ENCODE measurements at places on chromosomes 5 and 9.

DNA sequence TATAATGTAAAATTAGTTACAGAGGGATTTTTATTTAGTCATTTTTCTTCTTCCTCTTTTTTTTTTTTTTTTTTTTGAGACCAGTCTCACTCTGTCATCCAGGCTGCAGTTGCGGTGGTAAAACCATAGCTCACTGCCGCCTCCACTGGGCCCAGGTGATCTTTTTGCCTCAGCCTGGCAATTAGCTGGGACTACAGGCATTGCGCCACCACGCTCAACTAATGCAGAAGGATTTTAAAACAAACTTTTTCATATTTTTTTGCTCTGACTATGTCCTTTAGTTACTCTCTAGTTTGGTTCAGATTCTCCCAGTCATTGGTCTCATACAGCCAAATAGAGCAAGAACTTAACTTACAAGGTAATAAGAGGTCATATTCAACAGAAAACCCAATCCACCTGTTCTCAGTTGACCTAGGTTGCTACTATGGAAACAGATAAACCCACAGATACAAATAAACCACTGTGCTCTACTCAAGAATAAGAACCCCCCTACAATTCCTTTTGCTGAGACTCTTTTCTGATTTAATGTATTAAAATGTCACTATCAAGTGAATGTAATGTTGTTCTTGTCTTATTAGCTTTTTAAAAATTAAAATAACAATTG, 50.1 kb upstream of the TTC39B start:
- DNase-seq, result no peak

DNA sequence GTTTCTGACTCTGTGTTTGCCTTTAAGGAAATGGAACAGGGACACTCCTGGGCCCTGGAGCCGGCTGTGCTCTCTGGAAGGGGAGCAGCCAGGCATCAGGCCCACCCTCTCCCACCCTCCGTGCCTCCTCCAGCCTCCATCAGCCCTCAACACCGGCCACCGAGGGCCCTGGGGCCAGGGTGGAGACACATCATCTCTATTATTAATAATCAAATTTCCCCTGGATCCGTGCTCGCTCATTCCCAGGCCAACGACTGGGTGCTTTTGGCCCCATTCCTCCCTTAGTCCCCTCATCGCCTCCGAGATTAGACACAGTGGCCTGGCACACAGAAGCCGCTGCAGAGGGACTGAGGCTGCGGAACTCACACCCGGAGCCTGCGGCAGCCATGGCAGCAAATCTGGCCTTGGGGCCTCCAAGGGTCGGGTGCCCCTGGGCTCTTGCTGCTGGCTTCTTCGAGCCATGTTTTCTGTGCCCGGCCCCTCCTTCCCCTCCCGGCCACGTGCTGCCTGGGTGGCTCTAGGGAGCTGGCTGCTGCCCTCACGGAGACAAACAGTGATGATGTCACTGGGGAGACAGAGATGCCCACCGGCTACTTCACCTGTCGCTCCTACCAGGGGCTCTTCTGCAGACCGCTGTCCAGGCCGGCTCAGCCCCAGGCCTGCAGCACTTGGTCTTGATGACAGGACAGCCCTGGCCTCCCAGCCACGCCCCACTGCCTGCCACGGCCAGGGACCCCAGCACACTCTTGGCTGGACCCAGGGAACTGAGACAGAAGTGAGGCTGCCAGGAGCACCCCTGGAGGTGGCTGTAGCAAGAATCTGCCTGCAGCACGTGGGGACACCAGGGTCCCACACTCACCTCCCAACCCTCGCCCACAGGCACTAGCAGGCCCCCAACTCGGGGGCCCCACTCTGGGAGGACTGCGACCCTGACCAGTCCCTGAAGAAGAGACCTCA, 76.6 kb upstream of the PPP1R26 start:
- DNase-seq, result no peak

DNA sequence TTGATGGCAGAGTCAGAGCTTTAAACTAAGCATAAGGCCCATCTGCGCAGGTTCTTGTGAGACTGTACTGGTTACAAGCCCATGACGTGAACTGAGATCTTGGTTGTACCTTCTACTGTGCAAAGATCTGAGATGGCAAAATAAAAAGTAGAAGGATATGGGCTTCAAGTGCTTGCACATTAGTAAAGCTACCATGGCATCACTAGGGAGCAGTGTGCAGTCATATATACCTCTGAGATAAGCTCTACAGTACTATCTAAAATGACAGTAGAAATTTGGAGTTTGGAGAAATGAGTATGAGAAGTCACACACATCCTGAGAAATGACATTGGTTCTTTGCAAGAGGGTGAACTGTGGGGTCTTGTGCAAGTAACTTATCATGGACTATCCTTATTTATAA, 408.2 kb upstream of the PRR16 start:
- DNase-seq, result no peak

- DNase-seq, result no peak
These were observed 86.7 kb upstream of the FER start for GRCh38 chr5:108661024-108661423.

- no peak for DNase-seq
These were observed 161.9 kb upstream of the RAI14 start for GRCh38 chr5:34494111-34494755.

DNA sequence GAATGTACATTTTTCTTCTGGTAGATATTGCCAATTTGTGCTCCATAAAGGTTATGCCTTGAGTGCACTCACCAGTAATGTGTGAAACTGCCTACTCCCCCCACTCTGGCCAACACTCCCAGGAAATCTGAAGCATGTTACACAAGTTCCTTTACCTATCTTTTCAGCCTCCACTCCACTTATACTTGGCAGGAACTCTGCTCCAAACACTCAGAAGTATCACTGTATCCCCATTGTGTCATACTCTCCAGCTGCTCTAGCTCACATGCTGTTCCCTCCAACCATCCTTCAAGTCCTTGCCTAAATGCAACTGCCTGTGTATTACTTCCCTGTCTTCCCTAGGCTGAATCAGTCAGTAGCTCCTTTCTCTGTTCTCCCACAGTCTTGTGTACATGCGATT, 28.3 kb downstream of the POU4F3 start:
- DNase-seq, result no peak

GRCh38 chr5:167020418-167020817, 1271.0 kb upstream of the WWC1 start:
- no peak for DNase-seq

- DNase-seq, result peak; percentile 9
These were observed 282.4 kb downstream of the EFNA5 start for GRCh38 chr5:107388141-107388861.

GRCh38 chr9:129629251-129629820, 3.4 kb downstream of the NTMT1 start:
- DNase-seq, result no peak

- DNase-seq, result no peak
These were observed 13.3 kb upstream of the PITX1 start for GRCh38 chr5:135047347-135047695.

GRCh38 chr5:142772446-142773293, 2.5 kb downstream of the ARHGAP26 start:
- no peak for DNase-seq

DNA sequence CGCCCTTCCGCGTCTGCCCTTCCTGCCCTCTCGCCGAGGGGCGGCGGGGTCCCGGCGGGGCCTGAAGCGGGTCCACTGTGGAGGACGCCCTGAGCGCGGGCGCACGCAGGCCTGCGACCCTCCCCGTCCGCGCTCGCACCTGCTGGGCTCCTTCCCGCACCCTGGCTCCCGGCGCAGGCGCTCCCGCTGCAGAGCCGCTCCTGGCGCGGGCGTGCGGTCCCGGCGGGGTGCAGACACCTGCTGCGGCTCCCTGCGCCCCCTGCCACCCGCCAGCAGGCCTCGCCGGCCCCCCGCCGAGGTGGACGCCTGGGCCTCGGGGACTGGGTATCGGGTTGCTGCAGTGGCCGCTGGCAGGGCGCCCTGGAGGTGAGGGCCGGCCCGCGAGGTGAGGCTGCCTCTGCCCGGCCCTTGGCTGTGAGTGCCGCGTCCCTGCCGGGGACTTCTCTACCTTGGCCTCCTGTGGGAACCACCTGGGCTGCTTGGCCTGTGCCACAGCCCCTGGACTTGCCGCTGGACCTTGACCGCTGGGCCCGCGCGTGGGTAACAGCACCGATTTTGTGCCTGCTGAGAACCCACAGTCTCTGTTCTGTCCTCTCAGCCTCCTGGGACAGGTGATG, 627 bp downstream of the ARRDC1 start:
- DNase-seq, result no peak

GRCh38 chr5:31937703-31938102, 236.4 kb downstream of the GOLPH3 start:
- no peak for DNase-seq

GRCh38 chr5:132069561-132069960, 4.0 kb upstream of the CSF2 start:
- DNase-seq, result peak; percentile 43

- no peak for DNase-seq
These were observed 7.4 kb downstream of the SLC44A1 start for GRCh38 chr9:105251733-105252404.

DNA sequence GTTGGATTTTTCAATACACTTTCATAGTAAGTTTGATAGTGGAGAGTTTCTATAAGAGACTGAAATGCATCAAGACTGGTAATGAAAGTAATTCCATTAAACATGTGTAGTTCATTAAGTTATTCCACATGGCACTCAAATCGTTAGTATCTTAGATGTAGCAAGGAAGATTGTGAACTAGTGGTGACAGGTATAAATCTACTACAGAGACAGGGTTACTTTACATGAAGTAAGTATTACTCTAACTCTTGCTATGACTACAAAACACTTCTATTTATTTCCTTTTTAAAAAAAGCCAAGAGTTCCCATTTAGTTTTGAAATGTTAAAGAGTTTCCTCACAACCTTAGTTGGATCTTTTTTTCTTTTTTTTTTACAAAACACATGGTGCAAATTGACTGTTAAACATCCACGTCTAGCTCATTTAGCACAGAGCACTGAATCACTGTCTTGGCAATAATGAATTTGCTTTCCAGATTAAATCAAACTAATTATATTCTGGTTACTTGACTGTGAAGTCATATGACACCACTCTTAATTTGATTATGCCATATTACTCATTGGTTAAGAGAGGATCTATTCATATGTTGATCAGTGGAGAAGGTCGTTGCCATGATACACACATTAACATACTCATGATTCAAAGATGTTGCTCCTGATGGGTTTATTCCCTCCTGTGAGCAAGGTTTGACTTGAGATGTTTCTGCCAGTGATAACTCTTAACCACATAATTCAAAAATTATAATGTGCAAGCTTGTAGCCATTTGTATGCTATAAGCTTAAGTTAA, 644.8 kb downstream of the EFNA5 start:
- DNase-seq, result no peak

DNA sequence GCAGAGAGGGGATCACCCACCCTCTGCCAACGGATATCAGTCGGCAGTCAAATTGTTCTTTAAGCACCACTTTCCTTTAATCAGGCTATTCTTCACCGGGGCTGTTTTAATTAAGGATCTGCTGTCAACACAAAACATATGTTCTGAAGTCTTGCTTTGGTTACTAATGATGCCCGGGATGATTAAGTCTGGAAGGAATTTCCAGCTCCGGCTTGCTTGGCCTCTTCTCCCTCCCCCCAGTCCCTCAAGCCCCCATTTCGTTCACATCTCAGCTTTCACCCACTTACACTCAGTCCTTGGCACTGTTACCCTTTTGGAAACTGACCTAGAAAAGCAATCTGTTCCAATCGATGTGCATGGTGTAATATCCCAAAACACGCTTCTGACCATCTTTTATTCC, 74.7 kb downstream of the MSX2 start:
- no peak for DNase-seq

- DNase-seq, result no peak
These were observed 56.9 kb upstream of the COL15A1 start for GRCh38 chr9:98886691-98887229.

DNA sequence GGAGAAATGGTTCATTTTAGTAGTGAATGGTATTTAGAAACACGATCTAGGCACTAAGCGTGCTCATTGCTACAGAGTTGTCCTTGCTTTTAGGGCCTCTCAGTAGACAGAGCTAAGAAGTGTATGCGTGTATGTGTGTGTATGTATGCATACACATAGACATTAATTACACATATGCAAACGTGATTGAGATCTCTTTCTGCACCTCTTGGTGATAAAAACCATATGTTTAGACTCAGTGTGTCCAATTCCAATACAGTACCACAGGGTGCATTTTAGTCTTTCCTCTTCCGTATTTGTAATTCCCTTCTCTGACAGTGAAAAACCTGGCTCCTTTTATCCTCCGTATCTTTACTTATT, 13.1 kb downstream of the TRIO start:
- no peak for DNase-seq

- no peak for DNase-seq
These were observed 298.3 kb downstream of the GADD45G start for GRCh38 chr9:89903141-89903475.

DNA sequence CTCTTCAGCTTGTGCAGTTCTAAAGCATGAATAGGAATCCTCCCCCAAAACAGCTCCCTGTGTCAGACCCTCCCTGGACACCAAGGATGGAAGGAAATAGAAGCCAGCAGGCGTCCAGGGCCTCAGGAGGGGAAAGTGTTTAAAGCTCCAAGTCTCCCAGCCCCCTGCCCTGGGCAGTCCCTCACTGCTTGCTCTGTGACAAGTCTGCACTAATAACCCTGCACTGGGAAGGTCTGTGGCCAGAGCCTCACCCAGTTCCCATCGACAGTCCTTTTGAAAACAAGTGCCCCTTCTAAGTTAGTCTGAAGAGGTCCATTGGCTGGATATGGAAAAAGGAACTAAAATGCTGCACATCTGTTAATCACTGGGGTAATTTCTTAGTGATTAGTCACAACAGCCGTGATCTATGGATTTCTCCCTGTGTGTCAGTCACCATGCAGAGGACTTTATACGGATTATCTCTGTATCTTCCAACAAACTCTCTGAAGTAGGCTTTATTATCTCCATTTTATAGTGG, 195.3 kb downstream of the FBXL7 start:
- DNase-seq, result no peak

- DNase-seq, result no peak
These were observed 16.3 kb upstream of the PLCXD3 start for GRCh38 chr5:41526699-41527098.

- DNase-seq, result no peak
These were observed 206.4 kb upstream of the CDKN2B start for GRCh38 chr9:22215521-22215920.

DNA sequence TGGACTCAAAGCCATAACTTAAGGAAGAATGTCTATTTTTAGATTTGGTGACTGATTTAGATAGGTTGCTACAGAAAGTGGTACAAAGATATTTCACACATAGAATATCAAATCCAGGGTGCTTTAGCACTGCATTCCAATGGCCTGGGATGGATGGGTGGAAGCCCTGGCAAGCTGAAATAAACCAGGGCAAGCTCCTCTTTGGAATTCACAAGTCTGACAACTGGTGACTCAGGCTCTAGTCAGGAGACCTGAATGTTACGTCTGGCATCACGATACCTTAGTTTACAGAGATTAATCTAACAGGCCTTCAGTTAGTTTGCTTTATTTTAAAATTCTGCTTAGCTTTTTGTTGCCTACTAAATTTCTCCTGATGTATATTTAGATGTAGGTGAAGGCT, 144.0 kb downstream of the TMC1 start:
- no peak for DNase-seq

GRCh38 chr5:32802764-32803163, 91.6 kb downstream of the NPR3 start:
- no peak for DNase-seq
